DND-41 (cell line): ENCODE measurements at places on chromosomes 1 and 21.

- DNase-seq, result no peak
Observed at GRCh38 chr1:220652995-220653394, 37.2 kb upstream of the C1orf115 start.

DNA sequence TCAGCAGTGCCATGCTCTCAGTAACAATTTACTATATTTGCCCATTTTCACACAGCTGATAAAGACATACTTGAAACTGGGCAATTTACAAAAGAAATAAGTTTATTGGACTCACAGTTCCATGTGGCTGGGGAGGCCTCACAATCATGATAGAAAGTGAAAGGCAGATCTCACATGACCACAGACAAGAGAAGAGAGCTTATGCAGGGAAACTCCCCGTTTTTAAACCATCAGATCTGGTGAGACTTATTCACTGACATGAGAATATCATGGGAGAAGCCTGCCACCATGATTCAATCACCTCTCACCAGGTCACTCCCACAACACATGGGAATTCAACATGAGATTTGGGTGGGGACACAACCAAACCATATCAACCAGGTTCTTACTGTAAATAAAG is 112.1 kb upstream of the C1orf87 start:
- DNase-seq, result no peak

DNA sequence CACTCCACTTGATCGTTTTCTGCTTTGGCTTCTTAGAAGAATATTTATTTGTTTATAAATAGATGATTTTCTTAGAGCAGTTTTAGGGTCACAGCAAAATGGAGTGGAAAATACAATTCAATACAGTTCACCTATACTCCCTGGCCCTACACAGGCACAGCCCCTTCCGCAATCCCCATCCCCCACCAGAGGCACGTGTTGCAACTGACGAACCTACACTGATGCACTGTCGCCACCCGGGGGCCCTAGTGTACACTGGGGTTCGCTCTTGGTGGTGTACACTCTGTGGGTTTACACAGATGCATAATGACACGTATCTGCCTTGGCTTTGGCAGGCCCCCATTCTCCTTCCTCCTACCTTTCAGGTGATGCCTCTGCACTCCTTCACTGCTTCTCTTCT is 8.0 kb downstream of the ECHDC2 start:
- DNase-seq, result no peak

GRCh38 chr1:229032375-229032774 is 238.5 kb upstream of the RAB4A start:
- no peak for DNase-seq

- no peak for DNase-seq
Observed at GRCh38 chr21:38436341-38436740, 61.9 kb downstream of the ERG start.

DNA sequence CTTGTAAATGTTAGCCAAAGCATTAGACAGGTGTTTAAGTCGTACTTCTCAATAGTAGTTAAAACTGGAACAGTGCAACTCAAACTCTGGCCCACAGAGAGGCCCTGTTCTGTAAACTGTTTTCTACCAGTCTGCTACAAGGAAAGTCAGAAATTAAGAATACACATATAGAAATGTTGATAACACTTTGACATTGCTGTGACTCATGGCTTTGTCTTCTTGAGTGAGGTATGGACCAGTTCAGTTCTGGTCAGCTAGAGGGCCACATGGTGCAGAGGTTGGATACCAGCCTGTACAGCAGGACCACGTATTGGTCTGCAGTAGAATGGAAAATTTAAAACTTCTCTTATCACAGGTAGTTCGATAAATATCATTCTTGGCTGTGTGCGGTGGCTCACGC is 22.3 kb downstream of the ZBTB8B start:
- DNase-seq, result no peak

DNA sequence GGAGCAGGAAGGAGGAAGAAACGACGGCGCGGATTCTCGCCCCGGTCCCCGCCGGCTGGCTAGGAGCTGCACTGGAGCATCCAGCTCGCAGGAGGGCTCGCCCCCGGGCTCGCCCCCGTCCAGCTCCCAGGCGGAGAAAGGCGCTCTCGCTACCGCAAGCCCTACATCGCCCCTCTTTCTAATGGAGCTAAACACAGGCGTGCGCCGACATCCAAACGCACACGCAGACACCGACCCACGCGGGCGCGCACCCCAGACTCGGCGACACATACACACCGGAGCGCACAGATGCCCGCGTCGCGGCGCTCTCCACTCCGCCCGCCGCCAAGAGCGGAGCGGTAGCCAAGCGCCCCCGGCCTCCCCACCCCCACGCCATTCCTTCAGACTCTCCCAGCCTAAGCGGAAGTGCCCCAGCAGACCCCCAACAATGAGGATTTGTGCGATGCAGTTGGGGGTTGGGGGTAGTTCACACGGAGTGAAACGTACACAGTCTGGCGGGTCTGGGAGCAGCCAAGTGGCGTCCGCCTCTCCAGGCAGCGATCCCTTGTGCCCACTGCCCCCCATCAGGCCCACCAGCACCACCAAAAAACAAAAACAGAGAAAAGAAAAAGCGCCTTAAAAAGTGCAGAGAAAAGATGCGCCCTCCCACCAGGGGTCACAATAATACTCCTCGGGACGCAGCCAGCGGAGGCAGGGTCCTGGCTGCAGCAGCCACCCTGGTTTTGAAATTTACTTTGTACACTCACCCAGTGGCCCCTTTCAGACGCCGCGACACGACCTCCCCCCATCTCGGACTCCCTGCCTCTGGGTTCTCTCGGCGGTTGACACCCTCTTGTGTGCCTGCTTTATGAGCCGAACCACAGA is 1.4 kb downstream of the DAB1 start:
- no peak for DNase-seq

- DNase-seq, result no peak
Observed at GRCh38 chr1:60697204-60697994, 385.0 kb upstream of the NFIA start.

DNA sequence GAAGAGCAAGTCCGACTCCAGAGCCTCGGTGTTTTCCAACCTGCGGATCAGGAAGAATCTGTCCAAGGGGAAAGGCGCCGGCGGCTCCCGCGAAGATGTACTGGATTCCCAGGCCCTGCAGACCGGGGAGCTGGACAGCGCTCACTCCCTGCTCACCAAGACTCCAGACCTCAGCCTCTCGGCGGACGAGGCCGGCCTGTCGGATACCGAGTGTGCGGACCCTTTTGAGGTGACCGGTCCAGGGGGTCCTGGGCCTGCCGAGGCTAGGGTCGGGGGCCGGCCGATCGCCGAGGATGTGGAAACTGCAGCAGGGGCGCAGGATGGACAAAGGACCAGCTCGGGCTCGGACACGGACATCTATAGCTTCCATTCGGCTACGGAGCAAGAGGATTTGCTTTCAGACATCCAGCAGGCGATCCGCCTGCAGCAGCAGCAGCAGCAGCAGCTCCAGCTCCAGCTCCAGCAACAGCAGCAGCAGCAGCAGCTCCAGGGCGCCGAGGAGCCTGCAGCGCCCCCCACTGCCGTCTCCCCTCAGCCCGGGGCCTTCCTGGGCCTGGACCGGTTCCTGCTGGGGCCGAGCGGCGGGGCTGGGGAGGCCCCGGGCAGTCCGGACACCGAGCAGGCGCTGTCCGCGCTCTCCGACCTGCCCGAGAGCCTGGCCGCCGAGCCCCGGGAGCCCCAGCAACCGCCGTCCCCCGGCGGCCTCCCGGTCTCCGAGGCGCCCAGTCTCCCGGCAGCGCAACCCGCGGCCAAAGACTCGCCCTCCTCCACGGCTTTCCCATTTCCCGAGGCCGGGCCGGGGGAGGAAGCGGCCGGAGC is 827 bp downstream of the FMN2 start:
- no peak for DNase-seq
